ENCODE measurements at places on chromosomes 2 and 18.

- no peak for DNase-seq
Observed at GRCh38 chr2:108377401-108377800, 353 bp upstream of the SULT1C4 start.

GRCh38 chr18:48842259-48843061, 108.3 kb downstream of the SMAD7 start:
- DNase-seq, result no peak

DNA sequence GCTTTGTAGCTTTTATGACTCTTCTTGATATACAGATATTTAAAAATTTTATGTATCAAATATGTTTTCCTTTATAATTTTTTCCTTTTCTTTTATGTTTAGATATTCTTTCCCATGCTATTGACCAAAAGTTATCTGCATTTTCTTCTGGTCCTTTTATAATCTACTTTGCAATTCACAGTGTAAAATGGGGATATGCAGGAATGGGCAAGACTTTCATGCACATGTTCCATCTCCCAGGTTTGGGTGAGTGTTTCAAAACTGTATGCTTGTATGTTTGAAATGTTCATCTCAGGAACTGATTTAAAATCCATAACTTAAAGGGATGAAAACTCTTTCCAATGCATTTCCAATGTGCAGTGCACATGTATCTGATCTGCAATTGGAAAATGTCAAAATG, 199.9 kb downstream of the MEIS1 start:
- DNase-seq, result no peak

DNA sequence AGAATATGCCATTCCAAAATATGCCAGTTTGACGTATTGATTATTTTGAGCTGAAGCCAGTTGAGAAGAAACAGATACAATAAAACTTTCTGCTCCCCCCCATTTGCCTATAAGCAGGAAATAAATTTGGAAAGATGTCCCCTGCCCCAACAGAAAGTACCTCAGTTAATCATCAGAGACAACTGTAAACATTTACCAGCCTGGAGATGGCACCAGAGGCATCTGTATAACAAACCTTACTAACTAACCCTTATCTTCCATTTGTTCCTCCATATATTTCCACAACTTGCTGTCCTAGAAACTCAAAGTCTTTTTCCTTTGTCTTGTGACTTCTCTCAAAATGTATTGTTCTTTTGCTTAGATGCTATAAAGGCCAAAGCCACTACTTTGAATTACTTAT, 93.8 kb downstream of the AKAIN1 start:
- DNase-seq, result no peak

DNA sequence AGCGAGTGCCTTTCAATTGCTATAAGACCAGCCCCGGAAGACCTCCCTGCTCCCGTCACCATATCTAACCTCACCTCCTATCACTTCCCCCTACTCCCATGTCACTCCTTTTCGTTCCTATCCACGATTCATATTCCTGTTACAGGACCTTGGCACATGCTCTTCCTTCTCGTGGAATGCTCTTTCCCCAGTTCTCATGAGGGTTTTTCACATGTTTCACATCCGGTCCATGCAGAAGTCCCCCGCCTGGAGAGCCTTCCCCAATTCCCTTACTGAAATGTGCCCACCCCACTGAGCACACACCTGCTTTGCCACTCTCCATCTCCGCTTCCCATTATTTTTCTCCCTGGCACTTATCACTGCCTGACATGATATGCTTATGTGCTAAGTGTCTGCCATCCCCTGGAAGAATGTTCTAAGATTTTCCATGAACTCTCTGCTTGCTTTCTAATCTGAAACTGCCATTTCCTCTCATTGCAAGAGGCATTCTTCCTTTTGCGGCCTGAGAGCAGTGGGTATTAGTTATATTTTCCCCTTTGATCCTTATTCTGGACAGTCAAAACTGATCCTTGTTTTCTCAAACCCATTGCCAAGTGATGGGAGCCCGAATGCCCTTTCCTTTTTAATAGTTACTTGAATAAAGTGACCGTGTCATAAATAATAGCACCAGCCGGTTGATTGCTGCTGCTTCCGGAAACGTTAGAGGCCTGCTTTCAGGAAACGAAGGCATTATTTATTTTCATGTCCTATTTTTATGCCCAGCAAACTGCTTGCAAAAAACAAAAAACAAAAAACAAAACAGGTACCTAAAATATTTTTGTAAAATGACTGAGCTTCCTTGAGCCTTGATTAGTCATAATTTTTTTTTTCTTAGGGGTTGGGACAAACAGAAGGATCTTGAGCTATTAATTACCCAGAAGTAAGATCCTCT, 127.9 kb downstream of the ZNF532 start:
- DNase-seq, result no peak

- DNase-seq, result no peak
Observed at GRCh38 chr2:74975016-74975415, 16.6 kb downstream of the POLE4 start.

GRCh38 chr2:111029181-111029927, 91.4 kb upstream of the BCL2L11 start:
- no peak for DNase-seq

GRCh38 chr18:55900380-55900779, 312.4 kb upstream of the TCF4 start:
- DNase-seq, result no peak

- no peak for DNase-seq
Observed at GRCh38 chr2:54053830-54054229, 61.6 kb upstream of the ACYP2 start.

DNA sequence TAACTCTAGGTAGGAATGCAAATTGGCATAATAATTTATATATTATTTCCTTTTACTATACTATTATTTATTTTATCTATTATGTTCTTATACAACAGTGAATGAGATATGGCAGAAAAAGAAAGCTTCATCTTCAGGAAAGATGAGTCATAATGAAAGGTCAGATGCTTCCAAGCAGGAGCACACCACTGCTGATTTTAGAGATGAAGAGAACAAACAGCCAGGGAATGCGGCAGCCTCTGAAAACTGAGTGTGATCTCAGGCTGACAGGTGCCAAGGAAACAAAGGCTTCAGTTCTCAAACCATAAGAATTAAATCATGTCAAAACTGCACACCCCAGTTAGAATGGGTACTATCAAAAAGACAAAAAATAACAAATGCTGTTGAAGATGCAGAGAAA, 149.0 kb downstream of the CCDC178 start:
- DNase-seq, result no peak

- no peak for DNase-seq
Observed at GRCh38 chr18:44370861-44371260, 309.8 kb upstream of the SETBP1 start.

DNA sequence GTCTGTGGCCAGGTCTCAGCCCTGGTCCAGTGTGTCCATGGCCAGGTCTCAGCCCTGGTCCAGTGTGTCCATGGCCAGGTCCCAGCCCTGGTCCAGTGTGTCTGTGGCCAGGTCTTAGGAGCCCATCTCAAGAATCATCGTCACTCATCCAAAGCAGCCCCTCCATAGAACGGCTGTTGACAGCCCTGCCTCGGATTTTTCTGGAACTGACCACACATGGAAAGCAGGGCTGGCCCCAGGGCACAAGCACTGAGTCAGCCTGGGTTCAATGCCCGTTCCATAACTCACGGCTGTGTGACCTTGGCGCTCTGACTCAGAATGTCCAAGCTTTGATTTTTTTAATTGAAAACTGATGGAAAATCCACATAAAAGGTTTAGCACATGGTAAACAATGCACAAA, 59.9 kb upstream of the SNTG2 start:
- DNase-seq, result no peak

- no peak for DNase-seq
Observed at GRCh38 chr2:19408592-19408991, 50.2 kb upstream of the OSR1 start.

GRCh38 chr2:133296401-133296800, 271.9 kb downstream of the NCKAP5 start:
- DNase-seq, result no peak

DNA sequence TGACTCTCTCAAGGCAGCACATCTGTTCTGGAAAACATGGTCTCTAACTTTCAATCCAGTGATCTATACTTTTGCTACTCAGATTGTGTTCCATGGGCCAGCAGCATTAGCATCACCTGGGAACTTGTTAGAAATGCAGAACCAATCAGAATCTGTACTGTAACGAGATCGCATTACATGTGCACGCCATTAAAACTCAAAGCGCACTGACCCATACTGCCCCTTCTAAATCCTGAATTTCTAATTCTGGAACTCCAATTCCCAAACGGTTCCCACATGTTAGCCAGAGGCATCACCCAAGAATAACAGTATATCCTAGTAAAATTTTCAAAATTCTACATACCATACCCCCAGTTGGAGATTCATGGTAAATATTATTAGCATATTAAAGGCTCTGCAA, 10.5 kb upstream of the DCTN1 start:
- DNase-seq, result no peak

DNA sequence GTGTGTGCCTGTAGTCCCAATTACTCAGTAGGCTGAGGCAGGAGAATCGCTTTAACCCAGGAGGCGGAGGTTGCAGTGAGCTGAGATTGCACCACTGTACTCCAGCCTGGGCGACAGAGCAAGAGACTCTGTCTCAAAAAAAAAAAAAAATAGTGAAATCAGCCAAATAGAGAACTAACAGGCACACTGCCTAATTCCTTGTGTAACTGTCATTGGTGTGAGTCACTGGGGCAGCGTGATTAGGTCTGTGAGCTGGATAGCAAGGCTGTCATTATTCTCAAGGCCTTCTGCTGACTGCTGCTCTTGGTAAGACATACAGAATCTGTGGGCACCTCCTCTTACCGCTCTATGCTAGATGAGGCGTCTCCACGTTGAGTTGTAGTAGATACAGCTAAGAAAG, 270.3 kb downstream of the NEDD4L start:
- DNase-seq, result no peak

- no peak for DNase-seq
Observed at GRCh38 chr2:149388120-149388816, 57.9 kb downstream of the LYPD6 start.

GRCh38 chr2:162106146-162106551, 32.1 kb upstream of the DPP4 start:
- DNase-seq, result no peak

DNA sequence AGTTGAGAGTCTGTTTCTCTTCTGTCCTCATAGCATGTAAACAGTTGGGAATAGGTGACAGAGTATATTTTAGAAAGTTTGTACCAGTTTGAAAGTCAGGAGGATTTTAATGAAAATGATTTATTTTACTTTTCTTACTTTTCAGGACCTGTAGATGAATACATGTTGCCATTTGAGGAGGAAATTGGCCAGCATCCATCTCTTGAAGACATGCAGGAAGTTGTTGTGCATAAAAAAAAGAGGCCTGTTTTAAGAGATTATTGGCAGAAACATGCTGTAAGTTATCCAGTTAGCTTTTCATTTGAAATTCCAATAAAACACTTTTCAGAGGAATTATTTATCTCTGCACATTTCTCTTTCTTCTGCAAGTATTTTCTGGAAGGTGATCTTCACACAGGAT, 81.1 kb downstream of the ACVR2A start:
- no peak for DNase-seq

DNA sequence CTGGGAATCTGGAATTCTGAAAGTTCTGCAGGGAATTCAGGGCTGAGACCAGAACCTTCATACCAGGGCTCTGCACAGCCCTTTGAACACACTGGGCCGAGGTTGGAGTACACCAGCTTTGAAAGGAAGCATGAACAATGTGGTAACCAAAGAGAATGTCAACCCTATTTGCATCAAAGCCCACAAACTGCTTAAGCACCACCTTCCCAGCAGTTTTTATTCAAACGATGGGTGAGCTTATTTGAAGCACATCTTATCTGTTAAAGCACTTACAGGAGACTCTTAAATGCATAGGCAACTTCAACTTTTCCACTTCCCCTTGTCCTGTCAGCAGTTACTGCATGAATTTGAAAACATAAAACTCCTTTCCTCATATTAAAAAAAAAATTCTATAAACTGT, 96.6 kb downstream of the TXNL1 start:
- DNase-seq, result no peak

DNA sequence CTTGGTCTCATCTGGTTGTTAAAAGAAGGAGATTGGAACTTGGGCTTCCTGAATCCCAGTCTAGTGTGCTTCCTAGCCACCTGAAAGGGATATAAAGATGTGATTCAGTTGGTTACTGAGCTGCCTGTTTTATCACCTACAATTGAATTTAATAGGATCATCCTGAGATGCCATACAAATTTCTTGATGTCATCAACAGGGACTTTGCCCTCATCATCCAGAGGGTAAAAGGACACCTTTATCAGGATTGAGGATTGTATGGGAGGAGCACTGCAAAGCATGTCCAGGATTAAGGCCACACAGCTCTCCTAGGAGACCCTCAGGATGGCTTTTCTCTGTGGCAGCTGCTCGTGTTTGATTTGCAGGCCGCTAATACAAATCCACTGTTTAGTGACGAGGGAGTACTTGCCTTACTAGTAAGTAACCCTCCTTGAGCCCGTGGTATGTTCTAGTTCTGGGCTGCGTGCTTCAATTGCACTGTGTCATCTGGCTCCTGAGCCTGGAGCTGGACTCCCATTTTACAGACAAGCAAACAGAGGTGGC, 28.6 kb downstream of the SH3RF3 start:
- DNase-seq, result no peak

DNA sequence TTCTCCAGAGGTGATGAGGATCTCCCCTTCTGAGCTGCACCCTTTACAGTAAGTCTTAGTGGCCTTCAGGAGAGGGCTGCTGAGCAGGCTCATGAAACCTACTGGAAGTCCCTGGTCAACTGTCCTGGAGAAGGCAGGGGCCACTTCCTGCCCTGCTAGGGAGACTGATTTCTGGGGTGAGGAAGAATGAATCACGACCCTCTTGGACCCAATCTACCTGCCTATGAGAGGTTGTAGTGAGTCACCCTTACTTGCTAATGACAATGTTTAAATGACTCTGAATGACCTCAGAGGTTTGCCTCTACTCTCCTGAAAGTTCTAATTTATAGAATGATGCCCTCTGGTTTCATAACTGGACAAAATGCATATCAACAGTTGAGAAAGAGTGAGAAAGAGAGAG, 79.4 kb upstream of the FAM136A start:
- DNase-seq, result no peak

DNA sequence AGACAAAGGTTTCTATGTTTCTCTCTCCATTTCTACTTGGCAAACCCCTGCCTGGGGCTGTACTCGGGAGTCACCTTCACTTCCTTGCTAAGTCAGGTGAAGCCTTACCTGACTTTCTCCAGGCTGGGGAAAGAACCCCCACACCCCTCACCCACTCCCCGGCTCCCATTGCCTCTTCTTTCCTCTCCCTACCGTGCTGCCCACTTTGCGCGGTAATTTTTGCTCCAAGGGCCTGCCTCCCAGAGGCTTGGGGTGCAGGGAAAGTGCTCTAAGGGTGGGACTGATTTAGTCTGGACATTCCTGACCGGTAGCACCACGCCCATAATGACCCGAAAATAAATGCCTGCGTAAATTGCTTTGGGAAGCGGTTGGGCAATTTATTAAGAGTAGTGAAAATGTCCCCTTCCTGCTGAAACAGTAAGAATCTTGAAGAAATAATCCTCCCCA, 49.1 kb upstream of the ATP6V1B1 start:
- no peak for DNase-seq

Measured in stimulated activated CD8-positive, alpha-beta memory T cell treated with anti-CD3 and anti-CD28 coated beads, Interleukin-7, amount 100 ng/mL, for 1 hour (primary cell).